ENCODE measurements at places on chromosomes 7 and 10. TPM values are rescaled to one million over a fixed set of nuclear protein-coding genes. Genes with fewer than 3 reads are reported as not detected.

GRCh38 chr10:117666166-117666565 is 123.6 kb downstream of the EMX2 start:
- no peak for DNase-seq

- no peak for DNase-seq
These were observed 136.0 kb downstream of the MYOF start for GRCh38 chr10:93346108-93346507.

- DNase-seq = no peak
These were observed 153.3 kb downstream of the LRRTM3 start for GRCh38 chr10:67079126-67079525.

- no peak for DNase-seq
These were observed 84.1 kb downstream of the POM121L12 start for GRCh38 chr7:53119514-53119941.

DNA sequence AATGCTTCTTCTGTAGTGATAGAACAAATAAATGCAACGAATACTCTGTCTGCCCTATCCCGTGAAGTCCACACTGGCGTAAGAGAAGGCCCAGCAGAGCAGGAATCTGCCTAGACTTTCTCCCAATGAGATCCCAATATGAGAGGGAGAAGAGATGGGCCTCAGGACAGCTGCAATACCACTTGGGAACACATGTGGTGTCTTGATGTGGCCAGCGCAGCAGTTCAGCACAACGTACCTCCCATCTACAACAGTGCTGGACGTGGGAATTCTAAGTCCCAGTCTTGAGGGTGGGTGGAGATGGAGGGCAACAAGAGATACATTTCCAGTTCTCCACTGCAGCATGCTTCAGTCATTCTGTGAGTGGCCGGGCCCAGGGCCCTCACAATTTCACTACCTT is 45.8 kb downstream of the FIGNL1 start:
- no peak for DNase-seq

The CCL24 gene
- not detected for total RNA-seq

The TET1 gene
- 0.39 TPM for total RNA-seq

The STEAP4 gene
- not detected for total RNA-seq

- DNase-seq = no peak
These were observed 5.4 kb downstream of the MYOF start for GRCh38 chr10:93476756-93477155.

DNA sequence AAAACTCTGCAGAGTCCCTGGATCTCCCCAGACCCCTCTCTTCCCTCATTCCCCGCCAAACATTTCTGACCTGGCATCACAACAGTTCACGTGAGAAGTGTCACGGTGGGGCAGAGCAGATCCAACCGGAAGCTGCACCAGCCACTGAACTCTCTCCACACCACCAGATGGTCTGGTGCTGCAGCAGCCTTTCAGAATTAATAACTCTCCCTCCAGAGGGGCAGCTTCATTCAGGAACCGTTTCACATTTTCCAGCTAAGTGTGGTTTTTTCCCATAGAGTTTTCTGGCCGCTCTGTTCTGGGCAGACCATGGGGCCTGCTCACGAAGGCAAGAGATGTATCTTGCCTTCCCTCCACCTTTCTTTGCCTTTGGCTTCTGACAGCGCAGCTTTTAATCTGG is 486.7 kb upstream of the GALNT17 start:
- no peak for DNase-seq

DNA sequence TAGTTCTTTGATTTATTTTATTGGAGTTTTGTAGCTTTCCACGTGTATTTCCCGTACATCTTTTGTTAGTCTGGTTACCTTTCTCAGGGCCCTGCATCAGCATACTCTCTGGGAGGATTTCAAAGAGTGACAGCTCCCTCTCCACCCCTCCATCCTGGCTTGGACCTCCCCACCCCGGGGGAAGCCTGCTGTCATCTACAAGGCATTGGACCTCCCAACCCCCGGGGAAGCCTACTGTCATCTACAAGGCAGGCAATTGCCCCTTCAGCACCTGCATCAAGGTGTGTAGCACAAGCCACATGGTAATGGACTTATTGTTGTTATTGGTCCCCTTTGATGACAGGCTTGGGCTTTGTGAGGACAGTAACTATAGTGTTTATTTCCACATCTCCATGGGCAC is 390.1 kb downstream of the TCERG1L start:
- DNase-seq = no peak

DNA sequence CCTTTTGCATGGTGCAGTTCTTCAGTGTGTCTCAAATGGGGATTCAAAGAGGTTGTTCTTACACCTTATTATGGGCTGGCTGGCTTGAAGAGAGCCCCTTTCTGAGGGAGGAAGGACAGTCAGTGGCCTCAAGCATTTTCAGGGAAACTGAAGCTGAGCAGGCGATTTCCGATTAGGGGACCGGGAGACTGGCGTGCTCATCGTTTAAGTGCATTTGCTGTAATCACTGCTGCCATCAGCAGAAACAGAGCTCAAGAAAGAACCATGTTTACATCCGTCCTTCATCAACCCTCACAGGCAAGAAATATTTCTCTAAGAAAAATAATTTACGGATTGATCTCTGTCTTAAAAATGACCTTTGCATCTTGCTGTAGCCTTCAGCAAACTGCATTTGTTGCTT is 32.2 kb downstream of the DNAJB6 start:
- DNase-seq = no peak

DNA sequence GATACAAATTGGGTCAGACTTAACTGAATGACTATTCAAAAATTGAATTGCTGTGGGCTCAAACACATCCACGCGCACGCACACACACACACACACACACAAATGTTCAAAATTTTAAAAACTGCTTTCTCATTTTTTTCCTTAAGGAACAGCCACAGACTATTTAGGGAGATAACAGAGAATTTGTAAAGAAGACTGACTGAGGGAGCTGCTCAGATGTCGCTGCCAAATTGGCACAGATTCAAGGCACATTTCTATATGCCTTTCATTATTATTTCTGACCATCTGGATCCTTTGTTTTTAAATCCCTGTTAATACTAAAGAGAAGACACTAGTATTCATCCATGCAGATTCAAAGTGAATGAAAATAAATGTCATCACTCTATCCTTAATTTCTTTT is 154.8 kb downstream of the DGKB start:
- DNase-seq = peak; percentile 24

GRCh38 chr7:124426621-124427020 is 339.0 kb downstream of the GPR37 start:
- DNase-seq = no peak

DNA sequence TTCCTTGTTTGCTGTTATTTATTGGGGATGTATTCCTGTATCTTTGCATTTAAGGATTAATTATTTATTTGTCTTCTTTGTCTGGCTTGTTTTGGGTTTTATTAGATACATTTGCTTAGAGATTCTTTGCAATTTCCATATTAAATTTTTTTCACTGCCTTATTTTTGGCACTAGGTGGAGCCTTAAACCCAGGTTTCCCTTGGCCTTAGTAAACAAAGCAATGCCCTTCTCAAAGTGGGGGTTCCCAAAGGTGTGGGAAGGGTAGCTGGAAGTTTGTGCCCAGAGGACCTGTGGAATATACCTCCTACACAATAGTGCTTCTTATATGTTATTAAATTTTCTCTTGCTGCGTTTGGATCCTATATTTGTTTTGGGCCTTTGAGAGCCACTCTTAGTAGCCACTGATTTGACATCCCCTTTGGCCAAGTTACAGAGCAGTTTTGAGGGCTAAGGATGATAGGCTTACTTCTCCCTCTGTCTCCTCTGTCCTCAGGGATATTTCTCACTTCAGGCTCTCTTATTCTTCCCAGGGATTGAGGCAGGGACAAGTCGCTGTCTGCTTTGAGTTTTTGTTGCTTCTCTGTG is 162.3 kb downstream of the ITGB1 start:
- DNase-seq = peak; percentile 22

- DNase-seq = no peak
These were observed 89.2 kb downstream of the LYZL1 start for GRCh38 chr10:29378106-29378505.

DNA sequence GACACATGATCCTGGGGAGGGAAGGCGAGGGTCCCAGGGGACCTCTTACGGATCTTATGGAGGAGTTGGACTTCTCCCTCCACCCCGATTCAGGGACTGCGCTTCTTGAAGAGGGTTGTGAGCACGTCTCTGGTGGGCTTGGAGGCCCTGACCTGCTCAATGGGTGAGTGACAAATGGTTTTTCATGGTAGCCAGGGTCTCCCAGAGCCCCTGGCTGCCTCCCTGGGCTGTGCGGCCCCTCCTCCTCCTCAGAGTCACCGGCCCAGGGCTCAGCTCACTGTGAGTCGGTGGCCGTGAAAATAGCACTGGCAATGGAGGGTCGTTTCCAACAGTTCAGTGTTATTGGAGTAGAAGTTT is 26.6 kb downstream of the INPP5A start:
- DNase-seq = no peak

All from dermis microvascular lymphatic vessel endothelial cell (primary cell).